ENCODE measurements at places on chromosomes 5 and 9.

DNA sequence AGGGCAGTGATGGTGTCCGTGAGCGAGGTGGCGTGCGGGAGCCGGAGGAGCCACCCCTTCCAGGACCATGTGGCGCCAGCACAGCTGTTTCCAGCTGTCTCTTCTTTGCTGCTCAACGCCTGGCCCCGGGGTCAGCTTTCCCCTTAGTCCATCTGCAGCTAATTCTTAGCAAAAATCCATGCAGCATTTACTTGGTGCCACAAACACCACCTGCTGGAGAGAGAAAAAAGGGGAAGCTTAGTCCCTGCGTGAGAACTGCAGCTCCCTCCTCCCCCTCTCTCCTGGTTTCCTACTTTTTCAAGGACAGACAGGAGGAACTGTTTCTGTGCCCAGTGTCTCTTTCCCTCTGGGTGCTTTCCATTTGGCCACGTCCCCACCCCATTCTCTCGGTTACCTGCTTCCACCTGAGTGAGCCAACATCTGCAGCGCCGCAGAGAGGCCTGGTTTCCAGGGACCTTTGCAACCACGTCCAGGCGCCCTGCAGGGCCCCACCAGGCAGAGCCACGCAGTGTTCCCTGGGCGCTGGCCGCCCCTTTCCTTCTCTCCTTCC, 3.4 kb downstream of the SLC6A19 start:
- DNase-seq: peak; percentile 21

- DNase-seq: no peak
Measured at GRCh38 chr5:169637085-169637548, at the start of gene DOCK2. Gene DOCK2, plus strand, starts transcription at chr5:169637275. Its CDS starts 52 bp downstream, at chr5:169637327.

GRCh38 chr5:64201996-64202395, 36.4 kb downstream of the RNF180 start:
- no peak for DNase-seq

DNA sequence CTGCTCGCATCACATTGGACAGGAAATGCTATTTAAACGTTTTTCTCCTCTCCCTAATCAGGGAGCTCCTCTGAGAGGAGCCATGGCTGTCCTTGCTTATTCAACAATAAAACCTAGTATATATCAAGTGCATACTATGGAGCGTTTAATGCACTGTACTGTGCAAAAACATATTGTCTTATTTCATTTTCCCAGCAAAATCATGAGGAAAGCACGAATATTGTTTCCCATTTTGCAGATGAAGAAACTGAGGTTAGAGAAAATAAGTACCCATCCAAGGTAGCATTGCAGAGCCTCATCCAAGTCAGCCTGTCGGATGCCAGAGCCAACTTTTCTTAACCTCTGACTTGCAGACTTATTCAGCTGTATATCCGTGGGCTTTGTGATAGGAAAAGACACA, 7.6 kb upstream of the EBF1 start:
- no peak for DNase-seq

DNA sequence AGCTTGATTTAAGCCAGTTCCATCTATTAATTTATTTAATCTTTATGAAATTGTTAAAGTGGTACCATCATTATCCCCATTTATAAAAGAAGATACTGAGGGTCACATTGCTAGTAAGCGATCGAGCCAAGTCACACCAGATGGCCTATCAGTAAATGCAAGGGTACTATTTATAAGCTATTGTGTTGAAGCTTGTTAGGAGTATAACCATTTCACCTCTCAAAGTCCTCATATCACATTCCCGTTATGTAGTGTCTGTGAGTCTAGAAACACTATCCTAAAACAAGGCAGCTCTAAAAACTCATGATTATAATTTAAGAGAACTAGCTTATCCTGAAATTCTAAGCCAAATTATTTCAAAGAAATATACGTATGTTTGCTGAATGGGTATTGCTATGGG, 1161.8 kb downstream of the EFNA5 start:
- no peak for DNase-seq

DNA sequence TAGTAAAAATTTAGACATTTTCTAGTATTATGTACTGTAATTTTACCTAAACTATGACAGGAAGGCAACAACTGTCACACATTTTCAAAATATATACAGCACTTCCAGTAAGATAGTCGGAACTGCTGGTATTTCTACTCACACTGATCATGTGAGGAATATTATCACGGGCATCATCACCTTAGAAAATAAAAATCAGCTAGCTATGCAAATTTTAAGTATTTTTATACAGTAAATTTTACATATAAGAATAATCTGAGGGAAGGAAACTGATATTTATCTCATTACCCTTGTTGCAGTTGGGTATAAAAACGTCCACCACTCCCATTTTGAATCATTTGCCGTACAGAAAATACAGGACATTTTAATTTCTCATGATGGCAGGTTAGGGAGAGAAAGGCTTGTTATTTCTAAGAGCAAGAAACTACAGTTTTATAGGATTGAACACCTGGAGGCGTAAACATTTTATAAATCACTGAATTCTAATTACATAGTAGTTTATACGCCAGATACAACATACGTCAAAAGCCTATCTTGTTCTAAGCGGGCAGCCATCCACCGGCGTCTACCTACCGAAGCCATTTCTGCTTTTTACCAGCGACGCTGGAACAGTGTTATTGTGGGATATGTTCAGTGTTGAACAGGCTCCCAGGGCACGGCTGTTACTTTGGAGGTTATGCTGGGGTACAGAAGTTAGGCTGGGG, 729 bp upstream of the TNPO1 start:
- DNase-seq: no peak

DNA sequence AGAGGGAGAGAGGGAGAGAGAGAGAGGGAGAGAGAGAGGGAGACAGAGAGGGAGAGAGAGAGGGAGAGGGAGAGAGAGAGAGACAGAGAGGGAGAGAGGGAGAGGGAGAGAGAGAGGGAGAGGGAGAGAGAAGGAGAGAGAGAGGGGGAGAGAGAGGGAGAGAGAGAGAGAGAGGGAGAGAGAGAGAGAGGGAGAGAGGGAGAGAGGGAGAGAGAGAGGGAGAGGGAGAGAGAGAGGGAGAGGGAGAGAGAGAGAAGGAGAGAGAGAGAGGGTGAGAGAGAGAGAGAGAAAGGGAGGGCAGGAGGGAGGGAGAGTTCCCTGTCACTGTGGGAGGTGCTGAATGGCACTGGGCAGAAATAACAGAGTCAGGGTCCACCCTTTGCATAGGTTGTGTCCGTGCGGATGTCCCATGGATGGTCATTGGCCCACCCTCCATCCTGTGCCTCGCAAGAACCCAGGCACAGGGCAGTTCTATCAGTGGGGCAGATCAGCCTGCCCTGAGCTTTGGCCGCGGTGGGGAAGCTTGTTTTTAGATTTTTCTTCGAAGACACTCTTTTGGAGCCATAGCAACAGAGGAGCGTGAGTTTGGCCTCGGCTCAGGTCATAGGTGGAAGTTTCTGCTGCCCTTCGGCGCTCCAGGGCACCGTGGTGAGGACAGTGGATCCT, 30.1 kb downstream of the ADAMTSL2 start:
- DNase-seq: no peak

DNA sequence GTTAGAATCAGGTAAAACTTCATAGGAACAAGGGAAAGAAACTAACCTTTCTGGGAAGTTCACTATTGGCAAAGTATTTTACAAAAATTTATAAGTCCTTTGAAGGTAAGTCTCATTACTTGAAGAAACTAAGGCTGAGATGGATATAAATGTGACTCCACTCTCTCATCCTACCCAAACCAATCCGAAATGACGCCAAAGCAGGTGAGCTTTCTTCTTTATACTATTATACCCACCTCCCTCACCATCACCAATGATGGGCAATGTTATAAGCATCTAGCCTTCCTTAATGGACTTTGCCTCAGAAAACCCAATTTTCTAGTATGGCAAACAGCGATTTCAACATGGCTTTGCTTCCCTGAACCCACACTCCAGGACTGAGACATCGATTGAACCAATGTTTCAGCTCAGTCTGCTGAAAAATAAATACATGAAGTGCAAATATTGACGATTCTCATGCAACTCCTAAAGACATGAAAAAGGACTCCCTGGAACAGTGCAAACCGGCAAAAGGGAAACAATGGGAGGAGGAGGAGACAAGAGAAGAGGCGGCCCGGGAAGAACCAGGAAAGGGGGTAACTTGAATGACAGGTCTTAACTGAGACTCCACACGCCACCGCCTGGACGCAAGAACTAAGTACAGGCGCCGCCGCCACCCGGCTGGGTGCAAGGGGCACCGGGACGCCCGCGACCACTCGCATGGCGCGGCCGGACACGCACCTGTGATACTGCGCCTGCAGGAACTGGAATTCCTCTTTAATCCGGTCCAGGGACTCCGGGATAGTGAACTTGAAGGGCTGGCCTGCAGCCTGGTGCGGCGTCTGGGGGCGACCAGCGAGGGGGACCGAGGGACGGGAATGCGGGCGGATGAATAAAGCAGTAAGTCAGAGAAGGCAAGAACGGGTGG, 2.5 kb downstream of the TLE1 start:
- DNase-seq: peak; percentile 64

DNA sequence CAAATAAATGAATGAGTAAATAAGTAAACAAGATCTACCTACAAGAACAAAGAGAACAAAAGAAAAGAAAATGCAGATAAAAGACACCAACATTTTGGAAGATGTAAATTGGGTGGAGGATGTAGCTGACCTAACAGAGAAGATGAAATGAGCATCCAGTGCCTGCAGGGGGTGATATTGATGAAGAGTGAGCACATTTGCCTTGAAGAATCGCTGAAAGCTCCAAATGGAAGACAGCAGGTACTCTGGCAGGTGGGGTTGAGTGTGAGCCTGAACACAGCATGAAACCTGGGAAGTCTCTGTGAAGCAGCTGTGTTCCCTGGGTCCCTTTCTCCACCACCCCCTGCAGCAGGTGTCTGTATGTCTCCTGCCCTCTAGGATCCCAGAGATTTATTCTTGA, 125.6 kb downstream of the NXNL2 start:
- no peak for DNase-seq

DNA sequence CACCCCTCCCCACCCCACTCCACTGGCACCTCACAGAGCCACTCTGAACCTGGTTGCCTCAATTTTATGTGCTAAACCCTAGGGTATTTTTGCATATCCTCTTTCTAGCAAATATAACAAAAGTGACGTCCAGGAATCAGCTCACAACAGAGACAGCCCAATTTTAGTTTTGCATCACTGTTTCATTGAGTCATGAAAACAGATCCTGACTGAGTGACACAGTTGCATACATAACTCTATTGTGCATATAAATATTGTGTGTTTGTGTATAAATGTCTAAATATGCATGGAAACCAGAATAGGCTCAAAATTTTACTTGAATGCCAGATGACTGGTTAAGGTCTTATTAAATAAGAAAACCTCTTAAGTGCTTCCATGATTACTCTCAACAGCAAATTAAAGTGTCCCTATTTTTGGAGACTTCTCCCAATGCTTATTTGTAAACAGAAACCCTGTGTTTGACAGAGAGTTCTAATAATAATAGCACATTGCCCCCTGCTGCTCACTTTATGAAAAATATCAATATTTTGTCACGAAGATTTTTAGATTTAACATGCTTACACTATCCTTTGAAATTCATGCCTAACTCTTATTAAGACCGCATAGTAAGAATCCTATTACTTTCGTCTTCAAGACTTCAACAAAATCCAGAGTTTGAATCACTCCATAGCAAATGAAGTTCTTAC, 75.5 kb upstream of the PRRC1 start:
- no peak for DNase-seq

DNA sequence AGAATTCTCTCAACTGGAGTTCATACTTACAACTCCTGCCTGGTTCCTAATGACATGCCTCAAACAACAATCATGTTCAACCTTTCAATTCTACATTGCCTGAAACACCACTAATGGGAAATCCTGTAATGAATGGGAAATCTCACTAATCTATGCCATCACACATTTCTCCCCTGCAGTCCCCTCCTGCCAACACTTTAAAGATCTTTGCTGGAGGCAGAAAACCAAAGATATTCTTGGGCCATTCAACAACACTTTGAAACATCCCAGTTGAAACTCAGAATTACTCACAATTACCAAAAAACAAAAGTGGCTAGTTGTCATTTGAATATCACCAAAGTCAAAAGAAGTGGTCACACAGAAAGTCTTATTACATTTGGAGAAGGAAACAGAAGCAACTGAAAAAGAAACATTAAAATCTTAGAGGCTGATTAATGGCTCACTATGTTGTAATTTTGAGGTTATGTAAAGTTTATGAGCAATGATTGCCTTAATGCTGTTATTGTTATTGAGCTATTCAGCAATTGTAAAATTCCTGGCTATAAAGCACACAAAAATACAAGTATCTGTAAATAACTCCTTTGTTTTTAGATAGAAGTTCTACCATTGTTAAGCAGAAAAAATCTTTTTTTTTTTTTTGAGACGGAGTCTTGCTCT, 313.4 kb upstream of the SLC30A5 start:
- DNase-seq: no peak

- DNase-seq: no peak
Measured at GRCh38 chr9:112774006-112774996, 23.7 kb downstream of the SNX30 start.

GRCh38 chr5:399296-400281, 43.4 kb upstream of the EXOC3 start:
- DNase-seq: peak; percentile 93

- DNase-seq: no peak
Measured at GRCh38 chr5:151383011-151383410, 35.7 kb upstream of the SLC36A2 start.

DNA sequence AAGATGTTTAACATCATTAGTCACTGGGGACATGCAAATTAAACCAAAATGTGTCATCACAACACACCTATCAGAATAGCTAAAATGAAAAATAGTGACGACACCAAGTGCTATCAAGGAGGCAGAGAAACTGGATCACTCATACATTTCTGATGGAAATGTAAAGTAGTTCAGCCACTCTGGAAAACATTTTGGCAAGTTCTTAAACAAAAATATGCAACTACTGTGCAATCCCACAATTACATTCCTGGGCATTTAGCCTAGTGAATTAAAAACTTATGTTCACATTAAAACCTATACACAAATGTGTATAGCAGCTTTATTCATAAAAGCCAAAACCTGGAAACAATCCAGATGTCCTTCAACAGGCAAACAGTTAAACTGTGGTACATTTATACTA, 53.1 kb downstream of the SVEP1 start:
- DNase-seq: no peak

DNA sequence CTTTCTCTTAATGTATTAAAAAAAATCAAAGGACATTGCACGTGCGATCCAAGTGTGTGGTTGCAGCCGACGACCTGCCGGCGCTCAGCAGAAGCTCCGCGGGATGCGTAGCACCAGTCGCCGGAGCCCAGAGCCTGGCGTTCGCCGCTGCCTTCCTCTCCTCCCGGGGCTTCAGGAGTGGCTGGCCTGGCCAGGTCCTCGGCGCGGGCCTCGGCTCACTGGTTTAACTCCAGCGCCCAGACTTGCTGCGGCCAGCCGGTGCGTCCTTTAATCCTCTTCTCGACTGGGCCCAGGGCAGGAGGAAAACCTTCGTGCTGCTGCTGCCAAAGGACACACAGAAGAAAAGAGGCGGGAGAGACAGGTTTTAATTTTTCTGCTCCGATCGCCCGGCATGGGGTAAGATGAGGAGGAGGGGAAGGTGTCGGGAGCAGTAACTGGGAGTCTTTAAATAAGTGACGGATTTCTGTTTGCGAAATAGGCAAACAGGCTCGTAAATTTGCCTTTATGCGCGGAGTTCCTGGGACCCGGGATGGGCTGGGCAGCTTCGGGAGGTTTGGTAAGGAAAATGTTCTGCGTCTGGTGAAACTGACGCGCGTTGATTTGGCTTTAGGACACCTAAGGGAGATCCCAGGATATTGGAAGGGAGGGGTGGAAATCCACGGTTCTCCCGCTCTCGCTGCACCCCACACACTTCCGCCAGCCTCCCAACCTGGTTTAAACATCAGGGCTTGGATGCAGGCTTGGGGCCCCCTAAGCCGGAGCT, 2.3 kb downstream of the HAND1 start:
- DNase-seq: no peak

Data from NCI-H1436 (cell line).